Gastrocnemius medialis (tissue), 4 donors: ENCODE measurements at places on chromosomes 12 and 14. TPM values are rescaled to one million over a fixed set of nuclear protein-coding genes. Genes with fewer than 3 reads are reported as not detected.

DNA sequence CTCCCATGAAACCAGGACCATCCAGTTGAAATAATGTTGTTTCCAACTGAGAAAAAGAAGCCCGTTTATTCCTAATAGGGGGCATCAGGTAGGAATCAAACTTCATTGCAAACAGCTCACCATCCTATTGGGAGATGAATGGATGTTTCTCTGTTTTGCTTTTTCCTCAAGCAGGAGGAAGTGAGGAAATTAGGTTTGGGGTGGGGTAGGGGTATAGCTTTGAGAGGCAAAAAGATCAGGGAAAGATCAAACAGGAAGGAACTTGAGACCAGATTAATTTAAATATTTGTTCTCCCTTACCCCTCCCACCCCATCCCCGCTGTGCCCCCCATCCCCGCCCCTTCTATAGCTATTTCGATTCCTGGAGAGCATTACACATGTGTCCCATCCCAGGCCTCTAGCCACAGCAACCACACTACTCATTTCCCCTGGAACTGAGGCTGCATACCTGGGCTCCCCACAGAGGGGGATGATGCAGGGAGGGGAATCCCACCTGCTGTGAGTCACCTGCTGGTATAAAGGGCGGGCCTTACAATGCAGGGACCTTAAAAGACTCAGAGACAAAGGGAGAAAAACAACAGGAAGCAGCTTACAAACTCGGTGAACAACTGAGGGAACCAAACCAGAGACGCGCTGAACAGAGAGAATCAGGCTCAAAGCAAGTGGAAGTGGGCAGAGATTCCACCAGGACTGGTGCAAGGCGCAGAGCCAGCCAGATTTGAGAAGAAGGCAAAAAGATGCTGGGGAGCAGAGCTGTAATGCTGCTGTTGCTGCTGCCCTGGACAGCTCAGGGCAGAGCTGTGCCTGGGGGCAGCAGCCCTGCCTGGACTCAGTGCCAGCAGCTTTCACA is at the start of gene IL23A:
Gene IL23A, plus strand, starts transcription at position 577 of the 850 bp plus-strand sequence. Its CDS starts 161 bp downstream, at position 738.
- no peak for DNase-seq

DNA sequence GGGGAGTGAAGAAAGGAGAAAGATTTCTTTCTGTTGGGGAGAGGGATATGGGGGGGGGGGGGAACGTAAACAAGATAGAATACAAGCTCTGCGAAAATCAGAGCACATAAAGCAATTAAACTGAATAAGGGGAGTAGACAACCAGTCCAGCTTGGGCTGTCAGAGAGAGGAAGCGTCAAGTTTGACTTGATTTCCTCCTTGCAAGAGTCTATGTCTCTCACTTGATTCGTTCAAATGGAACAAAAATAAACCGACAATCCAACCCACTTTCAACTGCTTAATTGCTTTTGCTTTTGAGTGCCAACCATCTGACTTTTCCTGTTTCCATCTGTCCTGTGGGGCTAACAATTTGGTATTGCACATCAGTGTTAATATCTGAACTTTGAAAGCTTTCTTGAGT is 942 bp downstream of the SYT1 start:
- DNase-seq, result no peak

- no peak for DNase-seq
Measured at GRCh38 chr14:100138082-100138787, 21.2 kb downstream of the DEGS2 start.

The DPF3 gene
- total RNA-seq, result 27.8 TPM

DNA sequence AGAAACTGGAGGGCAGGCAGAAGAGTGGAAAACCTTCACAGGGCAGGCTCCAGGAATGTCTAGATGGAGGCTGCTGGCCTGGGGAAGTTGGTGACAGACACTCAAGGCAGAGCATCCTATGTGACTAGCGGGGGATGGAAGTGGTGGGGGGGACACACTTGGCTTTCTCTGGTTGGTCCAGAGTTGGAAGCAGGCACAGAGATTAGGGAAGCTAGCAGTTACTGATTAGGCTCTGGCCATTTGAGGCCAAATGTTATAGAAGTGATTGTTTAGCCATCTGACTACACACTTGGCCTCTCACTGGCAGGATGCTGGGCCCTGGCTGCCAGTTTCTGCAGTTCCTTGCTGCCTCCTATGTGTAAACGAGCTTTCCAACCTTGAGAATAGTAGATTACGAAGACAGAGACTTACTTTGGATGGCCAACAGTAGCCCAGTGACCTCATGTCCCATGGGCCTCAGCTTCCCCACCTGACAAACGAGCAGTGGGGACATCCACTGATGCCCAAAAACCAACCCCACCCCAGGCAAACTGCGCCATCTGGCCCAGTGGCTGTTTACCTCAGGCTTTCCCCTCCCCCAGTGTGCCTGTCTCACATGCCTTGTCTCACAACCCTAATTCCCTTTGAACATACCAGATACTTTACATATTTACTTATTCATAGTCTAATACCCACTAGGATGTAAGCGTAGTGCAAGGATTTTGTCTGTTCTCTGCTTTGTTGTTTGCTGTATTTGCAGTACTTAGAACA is 102.7 kb downstream of the PAPLN start:
- DNase-seq, result no peak
